ENCODE measurements at places on chromosomes 7 and 10.

DNA sequence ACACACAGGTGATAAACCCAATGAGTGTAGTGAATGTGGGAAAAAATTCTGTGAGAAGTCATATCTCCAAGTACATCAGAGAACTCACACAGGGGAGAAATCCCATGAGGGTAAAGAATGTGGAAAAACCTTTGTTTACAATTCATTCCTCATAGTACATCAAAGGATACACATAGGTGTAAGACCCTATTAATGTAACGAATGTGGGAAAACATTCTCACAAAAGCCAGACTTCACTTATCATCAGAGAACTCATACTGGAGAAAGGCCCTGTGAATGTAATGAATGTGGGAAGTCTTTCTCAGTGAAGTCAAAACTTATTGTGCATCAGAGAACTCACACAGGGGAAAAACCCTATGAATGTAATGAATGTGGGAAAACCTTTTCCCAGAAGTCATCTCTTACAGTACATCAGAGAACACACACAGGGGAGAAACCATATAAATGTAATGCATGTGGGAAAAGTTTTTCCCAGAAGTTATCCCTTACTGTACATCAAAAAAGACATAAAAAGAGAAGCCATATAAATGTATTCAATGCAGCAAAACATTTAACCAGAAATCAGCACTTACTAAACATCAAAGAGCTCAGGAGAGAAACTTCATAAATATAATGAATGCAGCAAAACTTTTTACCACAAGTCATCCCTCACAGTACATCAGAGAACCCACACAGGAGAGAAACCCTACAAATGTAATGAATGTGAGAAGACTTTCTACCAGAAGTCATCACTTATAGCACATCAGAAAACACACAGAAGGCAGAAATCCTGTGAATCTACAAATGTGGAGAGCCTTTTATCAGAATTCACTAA is 49.8 kb downstream of the ZNF239 start:
- no peak for DNase-seq

- DNase-seq: no peak
Measured at GRCh38 chr7:11750191-11750590, 81.8 kb downstream of the THSD7A start.

DNA sequence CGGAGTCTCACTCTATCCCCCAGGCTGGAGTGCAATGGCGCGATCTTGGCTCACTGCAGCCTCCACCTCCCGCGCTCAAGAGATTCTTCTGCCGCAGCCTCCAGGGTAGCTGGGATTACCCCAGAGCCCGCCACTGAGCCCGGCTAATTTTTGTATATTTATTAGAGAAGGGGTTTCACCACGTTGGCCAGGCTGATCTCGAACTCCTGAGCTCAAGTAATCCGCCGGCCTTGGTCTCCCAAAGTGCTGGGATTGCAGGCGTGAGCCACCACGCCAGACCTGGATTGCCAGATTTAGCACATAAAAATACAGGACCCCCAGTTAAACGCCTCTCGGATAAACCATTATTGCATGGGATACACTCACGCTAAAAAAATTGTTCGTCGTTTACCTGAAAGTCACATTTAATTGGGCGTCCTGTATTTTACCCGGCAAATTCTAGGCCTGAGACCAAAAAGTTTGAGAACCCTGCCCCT is 375 bp upstream of the GATAD1 start:
- no peak for DNase-seq

DNA sequence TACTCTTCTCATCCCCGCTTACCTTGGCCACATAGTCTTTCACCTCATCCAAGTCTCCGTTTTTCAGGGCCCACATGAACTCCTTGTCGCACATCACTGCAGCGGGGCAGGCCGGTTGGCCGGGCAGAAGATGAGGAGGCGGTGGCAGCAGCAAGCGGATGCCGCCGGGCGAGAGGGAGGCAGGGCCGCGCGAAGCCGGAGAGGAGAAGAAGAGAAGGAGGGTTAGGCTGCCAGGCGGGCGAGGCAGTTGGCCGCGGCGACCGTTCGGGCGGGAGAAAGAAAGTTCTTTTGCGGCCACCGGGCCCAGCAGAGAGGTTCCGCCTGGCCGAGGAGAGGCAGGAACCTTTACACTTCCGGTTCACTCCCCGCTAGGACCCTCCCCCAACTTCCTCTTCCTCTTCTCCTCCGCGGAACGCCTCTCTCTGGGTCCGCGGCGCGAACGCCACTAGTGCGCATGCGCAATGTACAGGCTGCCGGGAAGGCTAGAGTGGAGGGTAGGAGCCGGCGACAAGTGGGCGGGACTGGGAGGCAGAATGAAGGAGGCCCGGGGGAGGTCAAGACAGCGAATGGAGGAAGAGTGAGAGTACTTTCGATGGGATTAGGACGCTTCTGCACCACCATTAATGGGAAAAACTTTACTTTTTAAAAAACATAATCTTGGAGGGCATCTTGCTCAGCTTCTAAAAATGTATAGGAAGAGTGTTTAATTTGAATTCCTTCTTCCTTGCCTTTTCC is at the start of gene MTPN:
MTPN (minus strand) TSS at position 353 of the 735 bp plus-strand sequence; CDS start at position 94, 259 bp downstream.
- peak; percentile 96 for DNase-seq

- no peak for DNase-seq
Measured at GRCh38 chr10:124229989-124230634, 136.7 kb upstream of the CHST15 start.

DNA sequence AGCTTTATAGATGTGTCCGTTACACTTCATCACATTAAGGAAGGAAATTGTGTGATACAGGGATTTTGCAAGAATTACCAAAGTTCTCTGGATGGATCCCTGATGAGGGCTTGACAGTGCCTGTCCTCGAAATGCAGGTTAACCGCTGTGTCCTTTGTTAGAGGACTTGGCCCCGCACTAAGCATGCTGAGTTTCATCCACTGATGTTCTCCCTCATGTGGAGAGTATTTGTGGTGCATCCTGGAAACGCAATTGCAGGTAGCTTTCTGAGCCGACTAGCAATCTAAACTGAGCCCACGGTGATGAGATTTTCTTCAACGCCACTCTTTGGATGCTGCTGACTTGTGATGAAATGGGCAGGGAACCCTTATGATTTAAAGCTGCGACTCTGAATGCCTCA is 71.9 kb upstream of the STK17A start:
- no peak for DNase-seq

DNA sequence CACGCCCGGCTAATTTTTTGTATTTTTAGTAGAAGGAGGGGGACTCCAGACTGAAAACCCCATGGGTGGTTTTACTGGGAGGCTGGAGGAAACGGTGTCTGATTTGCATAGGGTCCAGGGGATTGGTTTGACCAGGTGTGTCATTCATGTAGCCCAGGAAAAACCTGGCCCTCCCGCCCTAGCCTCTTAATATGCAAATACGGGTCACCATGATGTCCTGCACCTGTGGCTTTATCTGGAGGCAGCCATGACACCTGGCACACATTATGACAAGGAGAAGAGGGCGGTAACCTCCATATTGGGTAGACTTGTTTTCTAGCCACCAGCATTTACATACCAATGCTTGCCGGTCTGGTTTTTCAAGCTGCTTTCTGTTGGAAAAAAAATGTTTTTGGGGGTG is 68.0 kb downstream of the TRIL start:
- DNase-seq: no peak

DNA sequence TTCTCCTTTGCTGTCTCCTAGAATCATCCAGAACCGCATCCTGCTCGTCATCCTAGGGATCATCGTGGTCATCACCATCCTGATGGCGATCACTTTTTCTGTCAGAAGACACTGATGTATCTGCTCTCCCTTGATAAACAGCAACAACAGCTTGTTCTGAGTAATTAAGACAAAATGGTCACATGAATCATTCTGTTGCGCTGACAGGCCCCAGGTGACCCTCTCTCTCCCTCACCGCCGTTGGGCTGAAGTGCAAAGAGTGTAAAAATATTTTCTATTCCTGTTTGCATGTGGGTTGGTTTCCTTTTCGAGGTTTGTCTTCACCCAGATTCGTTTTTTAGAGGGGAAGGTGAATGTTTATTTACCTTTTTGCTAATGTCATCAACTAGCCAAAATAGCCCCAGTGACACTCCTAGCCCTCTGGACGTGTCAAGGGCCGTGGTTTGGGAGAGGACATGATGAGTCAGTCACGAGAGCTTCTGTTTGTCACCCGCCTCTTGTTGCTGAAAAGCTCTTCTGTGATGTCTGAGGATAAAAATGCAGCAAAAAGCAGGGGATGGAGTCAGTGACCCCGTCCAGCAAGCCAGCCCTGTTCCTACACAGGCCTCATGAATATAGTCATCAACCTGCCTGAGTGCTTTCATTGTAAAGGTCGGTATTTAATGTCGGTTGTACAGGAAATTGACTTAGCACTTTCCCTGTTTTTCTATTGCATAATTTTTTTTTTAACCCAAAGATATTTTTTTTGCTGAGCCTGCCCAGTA is 134.6 kb upstream of the TCF7L2 start:
- DNase-seq: no peak

DNA sequence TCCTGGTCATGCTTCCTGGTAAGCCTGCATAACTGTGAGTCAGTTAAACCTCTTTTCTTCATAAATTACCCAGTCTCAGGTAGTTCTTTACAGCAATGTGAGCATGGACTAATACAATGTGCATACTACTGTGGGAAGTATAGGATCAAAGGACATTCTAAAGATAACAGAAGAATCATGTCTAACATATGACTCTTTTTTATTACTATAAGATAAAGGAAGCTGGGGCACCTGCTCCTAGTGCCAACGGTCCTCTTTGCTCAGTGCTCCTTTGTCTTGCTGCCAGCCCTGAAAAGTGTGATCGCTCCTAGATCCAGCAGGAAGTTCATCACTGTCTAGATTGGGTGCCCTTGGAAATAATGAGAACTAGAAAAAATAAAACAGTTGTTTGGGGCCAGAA is 143.3 kb upstream of the NOBOX start:
- no peak for DNase-seq

DNA sequence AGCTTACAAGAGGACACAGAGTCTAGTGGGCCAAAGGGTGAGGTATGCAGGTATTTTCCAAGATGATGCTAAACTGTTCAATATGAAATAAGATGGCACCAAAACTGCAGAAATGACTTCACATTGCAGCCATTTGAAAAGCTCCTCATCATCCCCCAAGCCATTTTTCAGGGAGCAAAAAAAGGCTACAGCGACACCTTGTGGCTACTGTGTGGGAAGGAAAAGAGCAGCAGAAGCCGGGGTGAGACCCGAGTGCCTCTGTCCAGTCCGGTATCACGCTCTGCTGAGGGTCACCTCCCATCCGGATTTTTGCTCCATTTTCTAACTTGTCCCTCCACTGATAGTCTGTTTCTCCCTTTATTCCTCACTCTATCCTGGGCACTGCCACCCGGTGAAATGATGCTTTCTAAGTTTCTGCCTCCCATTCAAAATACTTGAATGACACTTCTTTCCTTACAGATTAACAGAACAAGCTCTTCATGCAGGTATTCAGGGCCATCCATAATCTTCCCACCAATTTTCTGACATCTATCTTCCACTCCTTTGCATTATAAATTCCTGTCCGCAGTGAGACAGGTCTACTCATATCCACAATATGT is 220.2 kb downstream of the DGKI start:
- peak; percentile 5 for DNase-seq

DNA sequence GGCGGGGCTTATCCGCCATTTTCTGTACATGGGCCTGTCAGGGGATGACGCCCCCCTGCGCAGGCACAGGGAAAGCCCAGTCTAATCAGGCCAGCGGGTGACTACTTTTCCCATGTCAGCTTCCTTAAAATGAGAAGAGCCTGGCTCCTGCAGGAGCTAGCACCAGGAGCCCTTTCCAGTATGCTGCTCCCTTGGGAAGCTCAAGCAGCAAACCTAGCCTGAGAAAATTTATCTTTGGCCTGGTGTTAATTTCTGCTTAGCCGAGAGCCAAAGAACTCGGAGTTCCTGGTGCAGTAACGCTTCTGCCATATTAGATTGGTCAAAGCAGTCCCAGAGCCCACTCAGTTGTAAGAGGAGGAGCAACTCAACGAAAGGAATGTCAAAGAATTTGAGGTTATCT is 239.0 kb upstream of the PHYHIPL start:
- no peak for DNase-seq

GRCh38 chr10:72792288-72792687 is 100.3 kb downstream of the MCU start:
- DNase-seq: no peak

GRCh38 chr10:30775779-30776591 is 146.4 kb upstream of the LYZL2 start:
- no peak for DNase-seq

DNA sequence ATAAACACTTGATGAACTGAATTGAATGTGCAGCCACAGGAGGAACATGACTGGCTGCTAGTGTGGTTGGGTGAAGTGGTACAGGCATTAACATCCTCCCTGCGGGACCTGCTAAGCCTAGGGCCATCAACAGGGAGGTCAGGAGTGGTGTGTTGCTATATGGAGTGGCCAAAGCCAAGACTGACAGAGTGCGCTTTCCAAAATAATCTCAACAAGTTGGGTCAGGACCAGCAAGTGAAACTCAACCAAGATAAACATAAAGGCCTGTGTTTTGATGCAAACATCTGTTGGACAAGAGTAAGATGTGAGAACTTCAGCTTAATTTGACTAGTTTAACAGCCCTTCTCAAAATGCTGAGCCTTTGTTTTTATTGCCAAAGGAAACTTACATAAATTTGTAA is 97.7 kb downstream of the WDFY4 start:
- DNase-seq: no peak

- DNase-seq: no peak
Measured at GRCh38 chr10:113958631-113959382, 84.9 kb upstream of the ADRB1 start.

- DNase-seq: no peak
Measured at GRCh38 chr7:85407391-85407790, 220.5 kb upstream of the SEMA3D start.

GRCh38 chr10:86959737-86960002 is 1.3 kb downstream of the SNCG start:
- DNase-seq: no peak

GRCh38 chr10:59954296-59954695 is 47.9 kb upstream of the CCDC6 start:
- no peak for DNase-seq

- no peak for DNase-seq
Measured at GRCh38 chr7:96174812-96175211, 147.1 kb downstream of the SLC25A13 start.

- DNase-seq: no peak
Measured at GRCh38 chr10:26430641-26431163, 7.4 kb upstream of the APBB1IP start.

GRCh38 chr10:115968236-115968635 is 304.8 kb downstream of the GFRA1 start:
- DNase-seq: no peak

DNA sequence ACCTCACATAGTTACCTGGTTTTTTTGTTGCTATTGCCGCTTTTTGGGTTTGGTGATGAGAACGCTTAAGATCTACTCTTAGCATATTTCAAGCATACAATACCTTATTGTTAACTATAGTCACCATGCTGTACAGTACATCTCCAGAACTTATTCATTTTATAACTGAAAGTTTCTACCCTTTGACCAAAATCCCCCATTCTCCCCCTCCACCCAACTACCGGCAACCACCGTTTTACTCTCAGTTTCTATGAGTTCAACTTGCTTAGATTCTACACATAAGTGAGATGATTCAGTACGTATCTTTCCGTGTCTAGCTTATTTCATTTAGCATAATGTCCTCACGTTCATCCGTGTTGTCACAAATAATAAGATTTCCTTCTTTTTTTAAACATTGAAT is 86.7 kb upstream of the IL6 start:
- DNase-seq: no peak
